Activated CD4-positive, alpha-beta T cell treated with anti-CD3 and anti-CD28 coated beads, Interleukin-2, Interleukin-6, amounts not matched to agents 100 ng/mL and 50 ng/mL, durations not matched to agents 16 hours and 8 hours (primary cell): ENCODE measurements at places on chromosomes 11 and 22.

DNA sequence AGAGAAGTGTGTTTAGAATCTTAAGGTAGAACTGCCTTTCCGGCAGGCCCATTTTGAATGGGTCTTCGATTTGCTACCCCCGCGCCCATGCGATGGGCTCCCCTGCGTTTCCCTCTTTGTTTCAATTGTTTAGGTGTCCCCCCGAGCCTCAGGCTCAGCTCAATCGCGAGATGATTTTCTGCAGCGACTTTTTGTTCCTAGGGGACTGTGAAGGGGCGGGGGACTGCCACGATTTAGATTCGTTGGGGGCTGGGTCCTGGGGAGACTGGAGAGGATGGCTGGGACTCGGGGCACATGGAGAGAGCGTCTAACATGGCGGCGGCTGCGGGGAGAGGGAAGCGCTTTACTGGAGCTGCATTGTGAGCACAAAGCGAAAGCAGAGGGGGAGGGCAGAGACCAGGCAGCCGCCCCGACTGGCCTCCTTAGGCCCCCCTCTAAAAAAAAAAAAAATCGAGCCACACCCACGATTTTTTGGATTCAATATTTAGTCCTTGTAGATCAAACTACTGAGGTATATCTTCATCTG is 1.7 kb downstream of the CAPRIN1 start:
- DNase-seq = peak; percentile 88

GRCh38 chr11:82045748-82046457 is 687.8 kb downstream of the FAM181B start:
- no peak for DNase-seq

- no peak for DNase-seq
Observed at GRCh38 chr11:5700421-5701054, 10.9 kb downstream of the TRIM22 start.

DNA sequence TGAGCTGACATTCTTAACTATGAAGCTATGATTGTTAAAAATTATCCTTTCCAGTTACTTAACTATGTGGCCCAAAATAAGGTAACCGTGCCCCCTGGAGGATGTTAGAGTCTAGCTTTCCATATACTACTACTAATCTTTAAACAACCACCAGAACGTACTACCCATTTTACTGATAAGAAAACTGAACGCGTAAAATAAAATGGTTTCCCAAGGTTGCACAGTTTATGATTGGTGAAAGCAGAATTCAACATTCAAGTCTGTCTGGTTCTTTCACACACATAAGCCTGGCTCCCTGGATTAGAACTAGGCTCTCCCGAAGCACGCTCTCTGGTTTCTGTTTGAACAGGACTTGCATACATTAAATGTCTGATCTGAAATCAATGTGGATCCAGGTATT is 437.8 kb upstream of the CCDC90B start:
- peak; percentile 29 for DNase-seq

GRCh38 chr22:41146573-41146972 is 54.2 kb downstream of the EP300 start:
- DNase-seq = no peak

- DNase-seq = no peak
Observed at GRCh38 chr11:16815047-16815767, 76.8 kb downstream of the C11orf58 start.

DNA sequence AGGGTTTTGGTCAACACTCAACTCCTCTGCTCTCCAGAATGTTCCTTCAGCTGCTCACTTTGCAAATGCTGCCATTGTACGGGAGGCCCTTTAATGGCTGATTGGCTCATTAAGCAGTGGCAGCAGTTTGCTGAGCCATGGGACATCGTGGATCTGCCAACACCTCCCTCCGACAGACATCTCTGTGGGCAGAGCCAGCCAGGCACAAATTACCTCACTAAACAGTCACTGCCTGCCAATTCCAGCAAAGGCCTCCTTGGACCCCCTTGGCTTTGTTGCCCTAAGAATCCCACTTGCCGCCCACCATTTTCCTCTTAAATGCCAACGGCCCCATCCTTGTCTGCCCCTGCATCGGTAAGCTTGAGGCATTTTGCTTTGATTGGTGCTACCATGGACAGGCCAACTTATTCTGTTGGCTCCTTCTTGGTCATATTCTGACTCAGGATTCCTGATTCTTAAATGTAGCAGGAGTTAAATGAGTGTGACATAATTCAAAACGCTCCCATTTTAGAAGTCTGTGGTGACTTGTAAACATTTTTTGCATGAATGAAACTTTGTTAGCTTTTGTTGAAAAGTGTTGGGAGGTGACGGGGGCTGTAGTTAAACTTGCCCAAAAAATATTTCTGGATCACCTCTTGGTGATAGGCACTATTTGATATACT is 57.5 kb upstream of the LMO2 start:
- DNase-seq = no peak

- DNase-seq = no peak
Observed at GRCh38 chr22:42294034-42294985, 23.9 kb upstream of the TCF20 start.
